ENCODE measurements at places on chromosomes 2 and 18.

- DNase-seq: no peak
Measured at GRCh38 chr2:47230418-47230817, 75.3 kb upstream of the STPG4 start.

DNA sequence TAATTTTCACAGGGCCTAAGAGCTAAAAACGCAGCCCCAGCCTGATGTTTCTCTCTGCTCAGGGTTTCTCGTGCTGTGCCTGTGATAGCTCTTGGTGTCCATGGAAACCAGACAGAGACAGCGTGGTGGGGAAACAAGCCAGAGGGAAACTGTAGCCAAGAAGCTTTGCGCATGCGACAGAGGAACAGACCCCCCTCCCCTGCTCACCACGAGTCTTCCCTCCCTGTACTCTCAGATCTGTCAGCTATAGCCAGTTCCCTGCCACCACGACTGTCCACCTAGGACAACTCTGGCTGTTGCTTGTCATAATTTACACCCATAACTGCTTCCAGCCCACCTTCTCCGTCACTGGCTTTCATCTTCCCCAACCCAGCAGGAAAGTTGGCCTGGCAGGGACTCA, 13.2 kb upstream of the DNAJC27 start:
- no peak for DNase-seq

- no peak for DNase-seq
Measured at GRCh38 chr2:156784020-156784701, 348.0 kb downstream of the GPD2 start.

GRCh38 chr2:41605914-41606313, 441.9 kb upstream of the PKDCC start:
- no peak for DNase-seq

DNA sequence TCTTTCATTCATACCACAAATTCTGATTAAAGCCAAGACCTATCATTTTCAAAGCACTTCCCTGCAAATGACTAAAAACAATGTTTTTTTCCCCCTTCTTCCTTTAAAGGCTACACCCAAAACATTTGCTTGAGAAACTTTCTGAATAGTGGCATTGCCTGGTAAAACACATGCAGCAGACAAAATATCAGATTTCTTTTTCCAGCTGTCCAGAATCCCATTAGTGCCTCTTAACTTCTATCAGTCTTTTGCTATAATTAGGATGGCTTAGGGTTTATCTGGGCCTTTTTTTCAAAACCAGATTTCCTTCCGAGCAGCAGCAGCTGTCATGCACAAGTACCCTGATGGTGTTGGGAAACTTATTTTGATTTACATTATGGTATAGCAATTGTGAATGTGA, 50.6 kb downstream of the ALPK2 start:
- no peak for DNase-seq

DNA sequence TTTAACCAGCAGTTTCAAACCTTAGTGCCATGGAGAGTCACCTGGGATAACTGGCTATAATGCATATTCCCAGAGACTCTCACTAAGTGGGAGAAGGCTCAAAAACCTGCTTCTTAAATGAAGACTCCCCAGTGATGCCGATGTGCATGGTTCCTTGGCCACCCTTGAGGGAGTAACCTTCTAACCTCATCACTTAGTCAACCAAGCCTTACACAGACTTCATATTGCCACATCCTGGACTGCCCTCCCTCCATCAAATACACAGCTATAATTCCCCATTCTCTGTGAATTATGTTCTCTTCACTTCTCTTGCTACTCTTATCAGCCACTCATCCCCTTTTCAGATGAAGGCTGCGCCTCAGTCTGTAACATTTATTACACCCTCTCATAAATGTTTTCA, 462.9 kb upstream of the RGPD4 start:
- DNase-seq: no peak

DNA sequence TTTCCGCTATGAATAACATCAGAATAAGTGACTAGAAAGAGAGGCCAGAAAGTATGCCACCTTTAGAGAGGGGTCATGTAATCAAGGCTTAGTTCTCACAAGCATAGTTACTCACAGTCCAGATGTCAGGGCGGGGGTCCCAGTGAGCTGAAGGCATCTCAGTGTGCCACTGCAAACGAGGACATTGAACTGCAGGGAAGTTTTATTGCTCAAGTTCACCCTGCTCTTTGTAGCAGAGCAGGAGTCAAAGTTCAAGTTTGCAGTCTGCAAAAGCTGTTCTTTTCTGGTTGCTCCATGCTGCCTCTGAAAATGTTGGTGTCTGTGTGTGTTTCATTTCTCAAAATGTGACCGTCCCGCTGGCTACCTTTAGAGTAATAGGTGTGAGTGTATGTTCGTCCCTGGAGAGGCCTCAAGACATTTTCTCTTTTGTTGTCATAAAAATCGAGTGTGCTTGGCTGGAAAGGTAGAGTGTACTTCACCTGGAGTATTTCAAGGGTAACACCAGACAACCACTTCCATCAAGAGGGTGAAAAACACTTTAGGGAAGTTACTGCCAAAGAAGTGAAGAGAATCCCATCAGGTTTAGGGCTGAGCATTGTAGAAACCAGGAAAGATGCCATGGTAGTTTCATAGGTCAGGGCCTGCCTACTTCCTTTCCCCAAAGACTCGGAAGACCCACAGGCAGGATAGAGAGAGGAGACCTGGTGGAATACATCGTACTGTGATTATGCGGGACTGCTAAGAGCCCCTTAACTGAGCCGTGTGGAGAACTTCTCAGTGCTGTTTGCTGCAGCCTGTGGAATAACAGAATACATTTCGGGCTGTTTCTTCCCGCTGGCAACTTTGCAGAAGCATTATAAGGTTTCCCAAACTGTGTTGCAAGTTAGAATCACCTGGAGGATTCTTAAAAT, 89.9 kb downstream of the LYPD6 start:
- DNase-seq: no peak

GRCh38 chr18:49845629-49846360, 32.5 kb upstream of the ACAA2 start:
- no peak for DNase-seq

- DNase-seq: no peak
Measured at GRCh38 chr2:207045531-207045930, 106.2 kb downstream of the CPO start.

GRCh38 chr2:3132466-3132865, 245.2 kb downstream of the EIPR1 start:
- DNase-seq: no peak

DNA sequence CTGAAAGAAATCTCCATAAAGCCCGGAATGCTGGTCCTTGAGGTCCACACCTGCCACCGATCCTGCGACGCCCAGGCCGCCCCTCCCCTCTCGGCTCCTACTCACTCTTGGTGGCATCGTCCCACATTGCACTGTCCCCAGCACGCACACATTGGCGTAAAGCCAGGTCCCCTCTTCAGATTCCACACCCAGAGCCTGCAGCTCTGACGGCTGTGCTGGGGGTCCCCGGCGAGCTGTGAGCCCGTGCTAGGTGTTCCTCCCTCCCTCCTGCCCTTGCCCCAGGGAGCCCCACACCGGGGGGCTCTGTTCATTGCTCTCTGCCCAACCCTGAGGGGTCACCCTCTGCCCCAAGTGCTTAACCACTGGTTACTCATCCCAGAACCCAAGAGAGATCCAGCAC, 8.5 kb downstream of the TPO start:
- DNase-seq: no peak

DNA sequence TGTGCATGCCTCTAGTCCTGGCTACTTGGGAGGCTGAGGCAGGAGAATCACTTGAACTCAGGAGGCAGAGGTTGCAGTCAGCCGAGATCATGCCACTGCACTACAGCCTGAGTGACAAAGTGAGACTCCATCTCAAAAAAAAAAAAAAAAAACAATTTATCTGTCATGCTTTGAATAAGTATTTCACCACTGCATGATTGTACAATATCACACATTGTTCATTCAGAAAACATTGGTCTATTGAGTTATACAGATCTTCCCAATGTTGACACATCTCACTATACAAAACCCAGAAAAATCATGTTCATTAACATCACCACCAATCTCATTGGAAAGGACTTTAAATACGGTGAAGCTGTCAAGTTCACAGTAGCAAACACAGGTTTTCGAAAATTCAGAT, 46.8 kb upstream of the PPM1B start:
- no peak for DNase-seq

DNA sequence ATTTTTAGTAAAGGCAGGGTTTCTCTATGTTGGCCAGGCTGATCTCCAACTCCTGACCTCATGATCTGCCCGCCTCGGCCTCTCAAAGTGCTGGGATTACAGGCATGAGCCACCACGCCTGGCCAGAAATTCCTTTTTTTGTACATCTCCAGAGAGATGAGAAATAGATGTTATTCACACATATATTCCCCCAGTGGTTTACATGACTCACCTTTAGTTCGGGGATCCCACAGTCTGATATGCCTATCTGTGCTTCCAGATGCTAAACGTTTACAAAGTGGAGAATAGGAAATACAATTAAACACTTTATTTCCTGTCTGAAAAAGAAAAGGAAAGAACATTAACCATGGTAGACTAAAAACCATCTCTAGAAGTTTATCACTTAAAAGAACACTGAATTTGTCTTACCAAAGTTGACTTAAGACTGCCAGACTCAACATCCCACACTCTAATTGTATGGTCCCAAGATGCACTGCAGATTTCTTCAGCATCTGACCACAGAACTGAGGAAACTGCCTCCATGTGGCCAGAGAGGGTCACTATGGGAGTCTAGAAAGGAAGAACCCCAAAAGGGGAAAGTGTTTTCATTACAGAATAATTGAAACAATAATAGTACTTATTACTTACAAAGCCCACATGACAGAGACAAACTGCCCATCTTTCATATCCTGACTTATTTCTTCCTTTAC, 12.6 kb upstream of the ICA1L start:
- no peak for DNase-seq

- DNase-seq: no peak
Measured at GRCh38 chr2:164567335-164567989, 53.8 kb downstream of the GRB14 start.

DNA sequence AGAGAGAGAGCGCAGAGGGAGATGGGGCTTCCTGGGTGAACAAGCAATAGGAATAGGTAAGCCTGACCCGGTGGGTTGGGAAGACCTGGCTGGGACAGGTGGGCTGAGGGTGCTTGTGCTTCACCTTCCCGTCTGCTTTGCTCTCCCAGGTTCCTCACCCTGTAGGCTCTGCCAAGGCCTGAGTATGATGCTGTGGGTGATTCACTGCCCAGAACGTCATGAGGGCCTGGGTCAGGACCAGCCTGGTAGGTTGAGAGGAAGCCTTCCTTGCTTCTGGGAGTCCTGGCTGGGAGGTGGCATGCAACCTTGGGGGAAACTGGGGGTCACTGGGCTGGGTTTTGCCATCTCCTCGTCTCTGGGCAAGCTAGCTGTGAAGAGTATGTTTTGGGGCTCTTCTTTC, 220.2 kb upstream of the APCDD1 start:
- no peak for DNase-seq

Data from effector memory CD4-positive, alpha-beta T cell (primary cell).